H9 (cell line): ENCODE measurements at places on chromosomes 11 and 22.

- DNase-seq, result no peak
These were observed 68.1 kb downstream of the LRRC32 start for GRCh38 chr11:76602431-76602861.

- no peak for DNase-seq
These were observed 10.8 kb upstream of the COMT start for GRCh38 chr22:19930551-19931486.

- no peak for DNase-seq
These were observed 35.9 kb downstream of the ARVCF start for GRCh38 chr22:19980766-19981165.

- DNase-seq, result no peak
These were observed 35.5 kb upstream of the SLC6A5 start for GRCh38 chr11:20563866-20564265.

DNA sequence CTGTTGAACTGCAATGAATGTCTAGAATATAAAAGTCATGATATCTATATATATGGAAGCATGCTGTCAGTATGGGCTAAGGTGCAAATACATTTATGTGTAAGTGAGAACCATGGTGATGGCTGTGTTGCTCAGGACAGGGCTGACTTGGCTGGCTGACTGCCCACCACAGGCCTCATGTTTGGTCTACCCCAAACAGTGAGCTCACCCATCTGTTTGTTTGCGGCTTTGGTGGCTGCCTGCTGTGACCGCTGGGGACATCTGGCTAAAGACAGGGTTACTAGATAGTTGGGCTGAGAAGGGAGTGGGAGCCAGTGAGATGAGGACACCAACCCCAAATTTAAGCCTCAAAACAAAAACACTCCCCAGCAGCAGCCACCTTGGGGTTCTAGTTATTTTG lies 6.3 kb downstream of the CD44 start:
- DNase-seq, result no peak

- no peak for DNase-seq
These were observed 14.2 kb downstream of the ALG12 start for GRCh38 chr22:49904040-49904369.

- DNase-seq, result no peak
These were observed 80.3 kb downstream of the ALX4 start for GRCh38 chr11:44229624-44230023.

DNA sequence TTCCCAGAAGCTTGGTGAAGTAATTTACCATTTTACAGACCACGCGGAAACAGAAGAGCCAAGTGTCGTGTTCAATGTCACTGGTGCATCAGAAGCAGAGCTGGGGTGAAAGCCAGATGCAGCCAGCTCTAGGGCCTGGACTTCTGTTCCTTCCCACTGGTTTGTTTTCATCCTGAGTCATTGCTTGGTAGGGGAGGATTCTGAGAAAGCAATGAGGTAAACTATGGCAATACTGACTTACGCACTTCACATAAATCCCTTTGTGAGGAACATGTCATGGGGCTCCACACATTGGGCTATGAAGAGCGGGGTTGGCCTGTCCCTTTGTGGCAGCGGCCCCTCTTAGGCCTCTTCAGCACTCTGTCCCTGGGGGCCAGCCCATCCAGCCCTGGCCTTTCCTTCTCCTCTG lies 52.4 kb upstream of the RBFOX2 start:
- no peak for DNase-seq

GRCh38 chr22:40190501-40190900 lies 12.8 kb downstream of the TNRC6B start:
- DNase-seq, result no peak

- no peak for DNase-seq
These were observed 27.2 kb upstream of the GLYATL1 start for GRCh38 chr11:58912124-58912523.

DNA sequence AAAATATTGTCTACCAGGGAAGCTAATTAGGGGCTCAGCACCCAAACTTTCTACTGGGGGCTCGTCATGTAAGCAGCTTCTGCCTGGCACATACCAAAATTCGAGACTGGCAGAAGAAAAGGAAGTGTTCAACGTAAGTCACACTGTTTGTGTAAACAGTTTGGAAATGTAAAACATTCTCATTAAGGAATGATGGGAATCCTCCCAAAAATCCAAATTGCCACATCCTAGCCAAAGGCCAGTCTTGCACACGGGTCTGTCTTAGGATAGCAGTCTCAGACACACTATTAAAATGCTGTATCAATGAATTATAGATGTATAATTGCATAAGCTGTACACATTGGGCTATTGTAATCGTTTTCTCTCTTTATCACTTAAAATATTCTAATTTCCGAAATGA lies 28.9 kb downstream of the CUL5 start:
- no peak for DNase-seq

DNA sequence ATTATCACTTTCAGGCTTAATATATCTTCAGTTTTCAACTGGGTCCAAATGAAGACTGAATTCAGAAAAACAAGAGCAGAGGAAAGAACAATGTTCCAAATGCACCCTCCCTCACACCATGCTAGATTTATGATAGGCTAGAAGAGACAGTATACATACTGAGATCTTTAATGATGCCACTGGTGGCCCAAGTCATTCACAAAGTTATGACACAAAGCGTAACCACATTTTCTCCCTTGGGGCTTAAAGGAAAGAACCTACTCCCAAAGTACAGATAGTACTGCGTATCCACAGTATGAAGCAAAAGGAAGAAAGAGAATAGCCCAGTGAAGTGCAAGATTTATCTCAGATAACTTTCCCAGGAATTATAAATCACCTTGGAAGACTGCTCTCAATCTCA lies 10.9 kb upstream of the SOX6 start:
- DNase-seq, result no peak

GRCh38 chr22:48662476-48663135 lies 1165.1 kb downstream of the BRD1 start:
- no peak for DNase-seq

- DNase-seq, result no peak
These were observed 110.1 kb downstream of the ETS1 start for GRCh38 chr11:128477278-128477677.

GRCh38 chr11:13280092-13280722 lies 2.6 kb downstream of the BMAL1 start:
- DNase-seq, result no peak

DNA sequence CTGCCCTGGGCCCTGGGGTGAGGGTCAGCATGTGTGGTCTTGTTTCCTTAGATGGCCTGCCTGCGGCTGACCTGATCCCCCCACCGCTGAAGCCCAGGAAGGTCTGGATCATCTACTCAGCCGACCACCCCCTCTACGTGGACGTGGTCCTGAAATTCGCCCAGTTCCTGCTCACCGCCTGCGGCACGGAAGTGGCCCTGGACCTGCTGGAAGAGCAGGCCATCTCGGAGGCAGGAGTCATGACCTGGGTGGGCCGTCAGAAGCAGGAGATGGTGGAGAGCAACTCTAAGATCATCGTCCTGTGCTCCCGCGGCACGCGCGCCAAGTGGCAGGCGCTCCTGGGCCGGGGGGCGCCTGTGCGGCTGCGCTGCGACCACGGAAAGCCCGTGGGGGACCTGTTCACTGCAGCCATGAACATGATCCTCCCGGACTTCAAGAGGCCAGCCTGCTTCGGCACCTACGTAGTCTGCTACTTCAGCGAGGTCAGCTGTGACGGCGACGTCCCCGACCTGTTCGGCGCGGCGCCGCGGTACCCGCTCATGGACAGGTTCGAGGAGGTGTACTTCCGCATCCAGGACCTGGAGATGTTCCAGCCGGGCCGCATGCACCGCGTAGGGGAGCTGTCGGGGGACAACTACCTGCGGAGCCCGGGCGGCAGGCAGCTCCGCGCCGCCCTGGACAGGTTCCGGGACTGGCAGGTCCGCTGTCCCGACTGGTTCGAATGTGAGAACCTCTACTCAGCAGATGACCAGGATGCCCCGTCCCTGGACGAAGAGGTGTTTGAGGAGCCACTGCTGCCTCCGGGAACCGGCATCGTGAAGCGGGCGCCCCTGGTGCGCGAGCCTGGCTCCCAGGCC lies 12.7 kb downstream of the TMEM121B start:
- DNase-seq, result no peak

- DNase-seq, result no peak
These were observed 25.9 kb downstream of the ZNF195 start for GRCh38 chr11:3353066-3353465.

DNA sequence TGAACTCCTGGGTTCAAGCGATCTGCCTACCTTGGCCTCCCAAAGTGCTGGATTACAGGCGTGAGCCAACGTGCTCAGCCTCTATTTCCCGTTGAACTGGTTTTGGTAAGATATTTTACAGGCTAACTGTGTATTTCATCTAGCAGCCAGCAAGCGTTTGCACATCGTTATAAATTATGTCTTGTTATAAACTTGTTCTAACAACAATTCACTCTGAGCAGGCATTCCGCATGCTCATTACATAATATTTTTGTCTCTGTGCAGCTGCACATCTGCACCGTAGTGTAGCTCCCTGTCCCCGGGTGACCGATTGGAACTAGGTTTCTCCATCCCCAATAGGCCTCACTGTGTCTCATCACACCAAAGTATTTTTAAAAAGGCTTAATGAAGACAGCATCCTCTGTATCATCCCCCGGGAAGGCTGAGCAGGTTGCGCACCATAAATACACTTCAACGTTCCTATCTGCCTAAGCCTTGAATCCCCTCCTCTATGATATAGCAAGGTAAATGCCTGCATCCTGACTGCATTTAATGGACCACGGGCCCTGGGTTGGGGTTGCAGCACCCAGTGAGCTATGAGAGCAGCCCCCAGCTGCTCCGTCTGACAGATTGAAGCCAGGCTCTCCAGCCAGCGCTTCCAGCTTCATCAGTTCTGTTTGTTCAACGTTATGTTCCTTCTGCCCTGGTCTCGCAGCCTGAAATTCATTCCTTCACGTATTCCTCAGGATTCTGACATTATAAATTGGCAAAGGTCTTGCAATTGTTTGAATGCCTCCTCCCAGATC lies 47.7 kb downstream of the TST start:
- DNase-seq, result no peak

- no peak for DNase-seq
These were observed 94.4 kb downstream of the ARHGAP8 start for GRCh38 chr22:44846726-44847275.

DNA sequence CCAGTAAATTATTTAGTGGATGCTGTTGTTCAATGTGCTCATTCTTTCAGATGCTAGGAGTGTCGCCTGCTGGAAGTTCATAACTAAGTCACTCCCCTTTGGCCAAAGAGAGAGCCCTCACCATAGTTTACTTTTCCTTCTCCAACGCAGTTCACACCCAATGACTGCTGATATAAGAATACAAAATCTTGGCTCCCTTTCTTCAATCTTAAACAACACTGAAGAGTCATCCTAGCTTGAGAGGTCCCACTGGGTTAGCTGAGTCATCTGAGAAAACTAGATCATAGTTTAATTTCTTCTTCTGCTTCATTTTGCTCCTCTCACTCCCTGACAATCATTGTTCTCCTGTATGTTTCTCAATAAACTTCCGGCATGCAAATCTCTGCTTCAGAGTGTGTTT lies 5.4 kb upstream of the OR52L1 start:
- no peak for DNase-seq

DNA sequence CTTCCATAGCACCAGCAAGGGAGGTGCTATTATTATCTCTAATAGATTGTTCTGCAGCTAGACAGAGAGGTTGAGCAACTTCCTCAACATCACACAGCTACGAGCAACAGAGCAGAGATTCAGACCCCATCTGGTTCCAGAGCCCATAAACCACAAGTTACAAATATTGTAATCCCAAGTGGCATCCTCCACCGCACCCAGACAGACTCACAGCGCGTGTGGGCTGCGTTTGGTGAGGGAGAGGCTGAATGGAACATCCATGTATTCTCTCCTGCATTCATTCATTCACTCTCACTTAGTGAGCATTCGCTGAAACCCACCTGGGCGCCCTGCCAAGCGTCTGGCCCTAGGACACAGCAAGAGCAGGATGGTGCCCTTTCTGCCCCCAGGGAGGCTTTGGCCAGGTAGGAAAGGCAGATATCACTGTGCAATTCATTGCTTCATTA lies 33.5 kb downstream of the LIF start:
- DNase-seq, result no peak

DNA sequence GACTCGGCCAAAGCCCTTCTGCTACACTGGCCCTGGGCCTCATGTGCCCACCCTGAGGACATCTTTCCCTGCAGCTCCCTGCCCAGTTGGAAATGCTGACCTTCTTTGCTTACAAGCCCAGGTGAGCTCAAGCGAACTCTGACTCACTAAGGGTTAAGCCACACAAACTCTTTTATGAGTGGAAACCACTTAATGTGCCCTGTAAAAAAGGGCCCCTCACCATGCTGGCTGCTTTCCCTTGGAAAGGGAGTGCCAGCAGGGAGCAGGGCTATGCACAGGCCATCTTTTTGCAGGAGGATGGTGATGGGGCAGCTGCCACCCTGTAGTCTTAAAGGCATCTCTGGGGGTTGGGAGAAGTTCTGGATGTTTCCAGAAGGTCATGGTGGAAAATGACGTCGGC lies 18.7 kb downstream of the EHF start:
- DNase-seq, result no peak

DNA sequence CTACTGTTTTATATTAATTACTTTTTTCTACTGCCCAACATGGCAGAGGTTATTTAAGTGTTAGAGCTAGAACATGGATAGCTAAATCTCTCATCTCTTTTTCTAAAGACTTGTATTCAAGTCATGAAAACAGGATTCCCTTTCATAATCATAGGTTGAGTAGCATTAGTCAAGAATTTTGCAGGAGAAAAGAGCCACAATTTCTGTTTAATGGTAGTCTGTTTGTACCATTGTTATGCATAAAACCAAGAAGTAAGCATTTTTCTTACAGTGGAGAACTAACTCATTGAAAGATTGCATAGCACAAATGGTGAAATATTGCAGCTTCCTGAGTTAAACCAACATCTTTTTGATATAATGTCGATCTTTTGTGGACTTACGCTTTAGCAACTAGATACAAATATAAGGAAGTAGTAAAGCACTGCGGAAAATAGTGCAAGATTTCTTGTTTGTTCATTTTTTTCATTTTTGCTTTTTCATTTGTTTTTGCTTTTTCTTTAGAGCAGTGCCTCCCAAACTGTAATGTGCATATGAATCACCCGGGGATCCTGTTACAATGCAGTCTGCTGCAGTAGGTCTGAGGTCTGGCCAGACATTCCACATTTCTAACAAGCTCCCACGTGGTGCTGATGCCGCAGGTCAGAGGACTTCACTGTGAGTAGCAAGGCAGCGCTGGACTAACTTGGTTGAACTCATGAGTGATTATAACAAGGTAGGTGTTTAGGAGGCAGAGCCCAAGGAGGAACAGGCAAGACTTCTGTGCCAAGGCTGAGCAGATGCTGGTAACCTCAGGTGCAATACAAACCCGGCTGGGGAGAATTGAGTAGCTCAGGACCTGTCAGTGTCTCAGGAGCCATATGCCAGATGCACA lies 4.6 kb downstream of the ETS1 start:
- DNase-seq, result peak; percentile 86
